ENCODE measurements at places on chromosomes 6 and 20.

- DNase-seq: no peak
Observed at GRCh38 chr20:37566590-37567330, 39.1 kb upstream of the BLCAP start.

DNA sequence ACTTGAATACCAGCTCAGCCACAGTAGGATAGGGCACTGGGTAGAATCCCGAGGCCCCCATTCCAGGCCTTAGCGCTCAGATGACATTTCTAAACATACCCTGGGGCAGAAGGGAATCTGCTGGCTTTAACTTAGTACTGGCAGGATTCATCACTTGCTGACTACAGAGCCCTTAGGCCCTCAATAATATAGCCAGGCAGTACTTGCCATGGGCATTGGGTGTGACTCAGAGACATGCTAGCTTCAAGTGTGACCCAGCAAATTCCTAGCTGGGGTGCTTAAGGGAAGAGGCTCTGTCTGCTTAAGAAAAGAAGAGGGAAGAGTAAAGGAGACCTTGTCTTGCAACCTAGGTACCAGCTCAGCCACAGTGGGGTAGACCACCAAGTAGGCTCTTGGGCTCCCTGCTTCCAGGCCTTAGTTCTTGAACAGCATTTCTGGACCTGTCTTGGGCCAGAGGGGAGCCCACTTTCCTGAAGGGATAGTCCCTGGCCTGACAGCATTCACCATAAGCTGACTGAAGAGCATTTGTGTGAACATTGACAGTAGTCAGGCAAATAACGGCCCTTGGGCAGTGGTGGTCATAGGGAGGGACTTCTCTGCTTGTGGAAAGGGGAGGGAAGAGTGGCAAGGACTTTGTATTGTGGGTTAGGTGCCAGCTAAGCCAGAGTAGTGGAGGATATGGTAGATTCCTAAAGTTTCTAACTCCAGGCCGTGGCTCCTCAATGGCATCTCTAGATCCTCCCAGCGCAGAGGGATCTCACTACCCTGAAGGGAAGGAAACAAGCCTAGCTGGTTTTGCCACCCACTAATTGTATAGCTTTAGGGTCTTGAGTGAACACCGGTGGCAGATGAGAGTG lies 48.5 kb upstream of the HACE1 start:
- no peak for DNase-seq

DNA sequence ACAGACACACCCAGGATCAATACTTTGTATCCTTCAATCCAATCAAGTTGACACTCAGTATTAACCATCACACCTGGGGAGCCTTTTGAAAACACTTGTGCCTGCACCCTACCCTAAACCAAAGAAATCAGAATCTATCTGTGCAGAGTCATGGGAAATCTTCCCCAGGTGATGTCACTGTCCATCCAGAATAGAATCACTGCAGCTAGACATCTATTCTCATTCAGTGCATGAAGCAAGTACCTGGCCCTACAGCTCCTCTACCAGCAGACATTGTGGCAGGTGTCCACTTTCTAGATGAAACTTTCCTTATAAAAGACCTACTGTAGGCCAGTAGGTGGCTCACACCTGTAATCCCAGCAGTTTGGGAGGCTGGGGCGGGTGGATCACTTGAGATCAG lies 262.4 kb upstream of the MARCKS start:
- DNase-seq: no peak

- no peak for DNase-seq
Observed at GRCh38 chr20:57618764-57619050, 1.5 kb downstream of the ZBP1 start.

DNA sequence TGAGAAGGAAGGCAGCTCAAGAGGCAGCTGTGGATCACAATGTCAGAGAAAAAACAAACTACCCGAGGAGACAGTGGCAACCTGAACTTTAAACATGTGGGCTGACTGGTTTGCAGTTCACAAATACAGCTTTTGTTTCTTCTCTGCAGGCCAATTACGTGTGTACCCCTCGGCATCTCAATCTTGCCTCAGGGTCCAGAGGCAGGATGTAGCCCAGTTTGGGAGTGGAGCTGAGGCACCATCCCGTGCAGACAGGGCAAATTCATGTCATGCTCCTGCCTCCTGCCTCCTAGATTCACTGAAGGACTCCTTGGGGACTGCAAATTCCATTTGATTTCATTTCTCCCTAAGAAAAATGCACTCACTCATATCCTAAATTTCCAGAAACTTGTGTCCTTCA lies 94.2 kb upstream of the KCNK16 start:
- no peak for DNase-seq
